ENCODE measurements at places on chromosomes 16 and 17. TPM values are rescaled to one million over a fixed set of nuclear protein-coding genes. Genes with fewer than 3 reads are reported as not detected.
A peak's percentile ranks its signal among the peaks of the same experiment; 100 is the strongest.

DNA sequence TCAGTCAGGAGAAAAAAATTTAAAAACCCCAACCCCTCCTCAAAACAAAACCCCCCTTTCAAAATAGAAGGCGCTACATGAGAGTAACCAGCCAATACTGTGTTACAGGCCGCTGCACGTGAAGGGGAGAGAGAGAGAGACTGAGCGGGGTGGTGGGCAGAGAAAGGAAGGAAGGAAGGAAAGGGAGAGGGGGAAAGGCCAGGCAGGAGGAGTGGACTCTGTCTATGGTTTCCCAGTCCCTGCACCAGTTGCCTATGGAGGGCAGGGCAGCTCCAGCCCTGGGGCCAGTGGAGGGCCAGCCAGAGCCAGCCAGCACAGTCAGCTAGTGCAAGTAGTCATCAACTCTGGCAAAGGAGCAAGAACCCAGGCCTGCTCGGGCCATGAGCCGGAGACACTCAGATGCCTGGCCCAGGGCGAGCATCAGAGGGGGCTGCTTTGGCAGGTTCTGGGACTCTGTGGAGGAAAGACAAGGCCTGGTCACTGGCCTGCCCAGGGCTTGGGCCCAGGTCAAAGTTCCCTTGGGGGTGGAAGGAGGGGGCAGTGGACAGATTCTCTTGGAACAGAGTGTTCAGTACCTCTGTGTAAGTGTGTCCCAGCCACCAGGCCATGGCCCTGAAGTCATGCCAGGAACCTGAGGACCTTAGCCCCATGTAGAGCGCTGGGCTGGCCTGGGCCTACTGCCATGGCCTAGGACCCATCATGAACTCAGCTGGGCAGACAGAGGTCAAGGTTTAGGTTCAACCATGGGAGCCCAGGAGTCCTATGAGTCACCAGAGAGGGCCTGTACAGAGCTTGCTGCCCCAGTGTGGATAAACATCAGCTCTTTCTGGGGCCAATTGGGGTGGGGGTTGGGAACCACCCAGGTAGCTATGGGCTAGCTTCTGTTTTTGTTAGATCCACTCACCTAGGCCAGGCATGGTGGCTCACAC, 7.3 kb upstream of the GFOD2 start:
- no peak for DNase-seq

GRCh38 chr17:73304438-73304837, 7.4 kb downstream of the CDC42EP4 start:
- peak; percentile 30 for DNase-seq

GRCh38 chr16:71723537-71724319, 773 bp downstream of the PHLPP2 start:
- DNase-seq: peak; percentile 83

GRCh38 chr17:40945414-40945813, 8.0 kb upstream of the KRT23 start:
- DNase-seq: no peak

- no peak for DNase-seq
Measured at GRCh38 chr17:27463235-27463677, 7.0 kb downstream of the KSR1 start.

GRCh38 chr16:11727796-11728543, 14.7 kb downstream of the TXNDC11 start:
- no peak for DNase-seq

GRCh38 chr17:40707745-40708144, 4.2 kb upstream of the KRT24 start:
- no peak for DNase-seq

DNA sequence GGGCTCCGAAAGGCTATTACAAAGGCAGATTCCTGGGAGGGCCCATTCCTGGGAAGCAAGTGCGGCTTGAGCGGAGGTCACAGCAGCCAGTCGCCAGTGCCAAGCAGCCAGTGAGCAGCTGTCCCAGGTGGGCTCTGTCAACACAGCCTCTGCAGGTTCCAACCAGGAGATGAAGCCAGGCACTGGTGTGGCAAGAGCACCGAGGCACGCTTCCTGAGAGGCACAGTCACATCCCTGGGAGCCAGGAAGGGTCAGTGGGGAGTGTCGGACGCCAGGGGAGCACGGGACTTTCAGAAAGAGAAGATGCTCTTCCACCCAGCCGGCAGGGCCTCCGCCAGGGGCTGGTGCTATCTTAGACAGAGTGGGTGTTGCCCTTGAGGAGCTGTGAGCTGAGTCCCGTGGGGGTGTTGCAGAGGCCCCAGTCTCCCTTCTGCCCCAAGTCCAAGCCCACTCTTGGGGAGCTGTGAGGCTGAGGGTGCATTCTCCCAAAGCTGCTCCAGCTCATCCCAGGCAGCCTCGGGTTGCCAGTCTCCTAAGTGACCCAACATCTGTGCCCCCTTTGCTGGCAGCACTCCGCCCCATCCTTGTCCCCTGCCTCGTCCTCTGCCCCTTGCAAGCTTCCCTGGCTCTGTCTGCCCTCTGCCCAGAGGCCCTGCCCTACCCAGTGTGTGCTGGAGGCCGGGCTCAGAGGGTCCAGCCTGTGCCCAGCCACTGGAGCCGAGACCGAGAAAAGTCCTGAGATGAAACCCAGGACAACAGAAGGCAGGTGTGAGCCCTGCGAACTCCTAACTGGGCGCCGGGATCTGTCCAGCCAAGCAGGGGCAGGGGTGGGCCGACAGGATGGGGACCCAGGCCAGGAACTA, 6.6 kb downstream of the UBALD1 start:
- DNase-seq: peak; percentile 8

GRCh38 chr17:78716292-78716691, 65.8 kb downstream of the CYTH1 start:
- DNase-seq: no peak

DNA sequence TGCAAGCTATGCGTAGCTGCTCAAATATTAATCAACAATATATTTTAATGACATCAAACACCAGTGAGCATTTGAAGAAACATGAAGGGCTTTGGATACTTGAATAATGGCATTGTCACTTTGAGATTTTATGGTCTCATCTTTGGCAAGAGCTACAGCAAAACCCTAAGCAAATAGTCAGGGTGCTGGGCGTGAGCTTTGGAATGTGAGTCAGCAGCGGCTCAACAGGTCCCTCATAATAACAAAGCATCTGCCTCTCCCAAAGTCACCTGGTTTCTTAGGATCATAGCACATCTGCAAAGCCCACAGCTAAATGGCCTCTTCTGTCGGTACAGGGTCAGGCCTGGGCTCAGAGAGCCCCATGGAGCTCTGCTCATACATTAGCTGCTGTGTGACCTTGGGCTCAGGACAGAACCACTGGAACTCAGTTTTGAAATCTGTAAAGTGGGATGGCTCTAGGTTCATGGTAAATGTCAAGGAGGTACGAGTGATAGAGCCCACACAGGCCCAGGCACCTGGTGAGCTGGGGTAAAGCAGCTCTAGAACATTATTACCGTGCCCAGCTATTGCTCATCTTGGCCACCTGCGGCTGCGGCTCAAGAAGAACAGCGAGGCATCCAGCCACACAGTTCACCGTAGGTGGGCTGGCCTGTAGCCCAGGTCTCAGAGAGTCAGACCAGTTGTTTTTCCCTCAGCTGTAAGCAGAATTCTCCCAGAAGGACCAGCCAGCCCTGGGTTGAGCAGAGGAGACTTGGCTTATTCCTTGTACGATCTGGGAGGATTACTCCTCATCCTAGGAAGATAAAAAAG, 544.5 kb upstream of the CDH11 start:
- no peak for DNase-seq

DNA sequence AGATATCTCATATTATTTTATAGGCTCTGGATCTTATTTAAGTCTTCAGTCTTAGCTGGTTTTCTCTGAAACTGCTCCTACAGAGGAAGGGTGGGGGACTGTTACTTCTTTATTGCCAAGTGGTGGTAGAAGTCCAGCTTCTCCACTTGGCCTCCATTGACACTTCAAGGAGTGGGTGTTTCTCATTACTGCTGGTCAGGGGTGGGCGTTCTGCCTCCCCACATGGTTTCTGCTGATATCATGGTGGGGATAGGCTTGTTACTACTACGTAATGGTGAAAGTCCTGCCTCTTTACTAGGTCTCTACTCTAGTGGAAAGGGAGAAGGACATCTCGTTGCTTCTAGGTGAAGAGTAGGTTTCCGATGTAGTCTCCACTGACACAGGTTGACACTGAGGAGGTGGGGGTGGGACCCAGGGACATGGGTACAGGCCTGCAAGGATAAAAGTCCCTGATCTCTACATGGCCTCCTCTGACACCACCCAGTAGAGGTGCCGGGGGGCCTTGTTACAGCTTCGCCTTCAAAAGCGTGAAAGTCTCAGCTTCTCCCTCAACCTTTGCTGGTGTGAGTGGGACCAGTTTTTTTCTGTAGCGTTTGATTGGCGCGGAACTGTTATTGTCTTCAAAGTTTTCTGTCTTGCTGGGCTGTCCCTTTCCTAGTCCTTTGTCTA, 20.3 kb downstream of the PRAC1 start:
- DNase-seq: peak; percentile 2

- no peak for DNase-seq
Measured at GRCh38 chr17:65061646-65062045, 5.1 kb upstream of the GNA13 start.

- no peak for DNase-seq
Measured at GRCh38 chr16:66950971-66951790, 9.9 kb upstream of the CES3 start.

- DNase-seq: peak; percentile 86
Measured at GRCh38 chr16:81745704-81746558, 33.2 kb upstream of the PLCG2 start.

The HIGD1B gene
- not detected for total RNA-seq

The NAA38 gene
- 54.7 TPM for total RNA-seq

The TEDC2 gene
- 43.0 TPM for total RNA-seq

The FOXK2 gene
- total RNA-seq: 93.2 TPM

The ARHGAP27 gene
- total RNA-seq: 3.7 TPM
